ENCODE measurements at places on chromosomes 12 and 14.

DNA sequence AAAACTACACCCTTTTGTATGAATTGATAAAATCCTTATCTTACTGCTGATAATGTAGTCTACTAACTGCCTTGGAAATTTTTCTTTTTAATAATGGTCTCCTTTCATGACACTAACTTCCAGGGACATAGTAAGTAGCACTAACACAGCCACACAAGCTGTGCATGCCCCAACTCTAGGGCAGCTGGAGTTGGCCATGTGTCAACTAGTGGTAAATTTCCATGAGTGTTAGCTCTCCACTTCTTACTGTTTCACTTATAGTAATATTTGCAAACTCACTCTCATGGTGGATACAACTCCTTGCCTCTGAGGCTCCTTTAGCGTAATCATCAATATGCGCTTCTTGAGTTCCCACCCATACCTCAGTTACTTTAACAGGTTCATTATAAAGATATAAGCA, 38.0 kb downstream of the LGR5 start:
- DNase-seq = no peak

DNA sequence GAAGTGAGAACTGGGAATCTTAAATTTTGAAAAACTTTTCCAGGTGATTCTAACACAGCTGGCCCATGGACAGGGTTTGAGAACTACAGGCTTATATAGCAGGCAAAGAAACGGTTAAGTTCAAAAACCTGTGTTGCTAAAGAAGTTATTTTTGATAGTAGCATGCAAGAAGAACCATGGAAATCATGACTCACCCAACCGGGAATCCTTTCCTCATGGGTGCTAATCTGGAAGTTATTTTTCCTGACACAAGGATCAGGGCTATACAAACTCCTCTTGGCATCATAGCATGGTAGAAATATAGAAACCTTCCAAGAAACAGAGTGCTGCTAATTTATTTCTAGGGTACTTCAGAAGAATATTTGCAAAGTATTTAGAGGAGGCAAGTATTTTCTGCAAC, 588.7 kb downstream of the CCER1 start:
- no peak for DNase-seq

DNA sequence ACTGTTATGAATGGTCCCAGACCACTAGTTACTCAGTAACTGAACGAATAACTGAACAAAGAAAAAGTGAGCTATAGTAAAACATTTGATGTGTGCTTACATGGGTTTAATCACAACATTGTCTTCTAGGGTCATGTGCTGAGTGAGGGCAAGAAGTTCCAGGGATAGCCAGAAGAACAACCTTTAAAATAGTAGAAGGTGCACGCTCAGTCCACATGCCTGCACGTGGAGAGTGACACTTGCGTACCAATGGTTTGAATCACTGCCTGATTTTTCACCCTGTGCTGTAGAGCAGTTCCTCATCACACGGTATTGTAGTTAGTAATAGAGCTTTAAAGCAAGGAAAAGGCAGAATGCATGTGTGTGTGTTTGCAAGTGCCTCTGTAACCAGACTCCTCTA, 224.2 kb downstream of the EGLN3 start:
- DNase-seq = no peak

DNA sequence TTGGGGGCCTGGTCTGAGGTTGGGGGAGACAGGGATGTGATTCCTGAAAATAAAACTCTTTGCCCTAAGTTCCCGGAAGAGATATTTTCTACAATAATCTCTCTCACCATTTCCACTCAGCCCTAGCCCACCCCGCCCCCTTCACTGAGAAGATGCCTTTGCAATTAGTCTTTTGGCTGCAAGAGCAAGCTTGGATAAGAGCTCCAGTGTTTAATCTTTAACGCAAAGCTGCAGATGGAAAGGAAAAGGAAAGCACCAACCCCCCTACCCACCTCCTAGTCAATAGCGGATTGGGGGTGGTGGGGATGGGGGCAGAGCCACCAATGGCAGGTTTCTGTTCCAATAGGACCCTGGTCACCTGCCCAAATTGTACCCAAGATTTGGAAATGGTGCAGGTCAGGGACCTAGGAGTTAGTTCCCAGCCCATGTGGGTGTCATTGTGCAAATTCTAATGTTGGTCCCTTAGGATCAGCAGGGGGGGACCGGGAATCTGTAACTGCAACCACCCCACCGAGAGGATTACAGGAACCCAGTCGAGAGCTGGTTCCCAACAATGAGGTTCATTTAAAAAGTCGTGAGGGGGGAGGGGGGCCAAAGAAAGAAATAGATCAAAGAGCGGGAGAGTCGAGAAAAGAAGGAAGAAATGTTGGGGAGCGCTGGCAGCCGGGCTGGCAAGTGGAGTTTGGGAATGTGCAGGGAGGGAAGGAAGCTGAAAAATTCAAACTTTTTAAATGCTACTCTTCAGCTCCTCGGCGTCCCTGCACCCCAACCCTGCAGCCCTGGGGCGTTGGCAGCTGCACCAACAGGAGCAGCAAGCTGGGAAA, 1.6 kb downstream of the ZFP36L1 start:
- no peak for DNase-seq

- DNase-seq = no peak
Measured at GRCh38 chr12:1373901-1374735, 220.3 kb downstream of the FBXL14 start.

DNA sequence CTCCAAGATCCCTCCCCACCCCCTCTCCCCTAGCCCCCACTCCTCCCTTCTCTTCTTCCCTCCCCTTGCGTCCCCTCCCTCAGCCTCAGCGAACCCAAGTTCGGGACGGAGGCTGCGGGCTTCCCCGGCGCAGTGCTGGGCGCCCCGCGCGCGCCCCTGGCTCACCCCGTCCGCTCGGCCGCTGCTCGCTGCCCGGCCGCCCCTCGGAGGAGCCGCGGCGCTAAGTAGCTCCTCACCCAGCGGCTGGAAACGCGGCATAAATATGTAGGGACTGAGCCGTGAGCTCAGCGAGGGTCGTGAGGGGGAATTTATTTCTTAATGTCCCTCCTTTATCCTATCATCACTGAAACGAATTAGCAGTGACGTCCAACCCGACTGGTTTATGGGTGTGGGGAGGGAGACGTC, at the start of gene NOS1:
TSS of gene NOS1 (minus strand) at position 280 of the 405 bp plus-strand sequence. CDS start 30,557 bp downstream, outside the sequence.
- DNase-seq = no peak

DNA sequence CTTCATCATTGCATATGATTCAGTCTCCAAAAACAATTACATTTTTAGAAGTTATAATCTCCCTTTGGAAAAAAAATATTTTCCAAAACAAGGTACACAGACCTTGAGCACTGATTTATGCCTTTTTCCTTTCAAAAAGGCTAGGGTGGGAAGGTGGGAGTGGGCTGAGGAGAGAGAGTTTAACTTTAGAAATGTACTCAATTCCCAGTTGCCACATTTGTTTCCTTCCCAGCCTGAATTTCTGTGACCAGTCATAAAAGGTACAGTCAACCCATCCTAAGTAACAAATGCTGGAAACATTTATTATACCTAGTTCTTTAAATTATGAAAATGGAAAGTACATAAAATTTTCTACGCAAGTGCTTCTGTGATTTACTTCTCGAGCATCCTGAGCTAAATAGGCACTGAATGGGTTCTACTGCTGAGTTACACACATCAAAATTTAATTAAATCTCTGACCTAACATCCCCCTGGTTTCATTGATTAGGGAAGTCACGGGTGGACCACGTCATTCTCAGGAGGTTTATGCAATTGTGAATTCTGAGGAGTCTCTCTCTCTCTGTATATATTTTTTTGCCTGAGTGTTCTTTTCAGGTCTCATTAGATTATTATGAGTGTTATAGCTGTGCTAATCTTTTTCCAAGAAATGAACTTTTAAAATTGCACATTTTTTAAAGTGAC, 371.8 kb downstream of the BTG1 start:
- no peak for DNase-seq

DNA sequence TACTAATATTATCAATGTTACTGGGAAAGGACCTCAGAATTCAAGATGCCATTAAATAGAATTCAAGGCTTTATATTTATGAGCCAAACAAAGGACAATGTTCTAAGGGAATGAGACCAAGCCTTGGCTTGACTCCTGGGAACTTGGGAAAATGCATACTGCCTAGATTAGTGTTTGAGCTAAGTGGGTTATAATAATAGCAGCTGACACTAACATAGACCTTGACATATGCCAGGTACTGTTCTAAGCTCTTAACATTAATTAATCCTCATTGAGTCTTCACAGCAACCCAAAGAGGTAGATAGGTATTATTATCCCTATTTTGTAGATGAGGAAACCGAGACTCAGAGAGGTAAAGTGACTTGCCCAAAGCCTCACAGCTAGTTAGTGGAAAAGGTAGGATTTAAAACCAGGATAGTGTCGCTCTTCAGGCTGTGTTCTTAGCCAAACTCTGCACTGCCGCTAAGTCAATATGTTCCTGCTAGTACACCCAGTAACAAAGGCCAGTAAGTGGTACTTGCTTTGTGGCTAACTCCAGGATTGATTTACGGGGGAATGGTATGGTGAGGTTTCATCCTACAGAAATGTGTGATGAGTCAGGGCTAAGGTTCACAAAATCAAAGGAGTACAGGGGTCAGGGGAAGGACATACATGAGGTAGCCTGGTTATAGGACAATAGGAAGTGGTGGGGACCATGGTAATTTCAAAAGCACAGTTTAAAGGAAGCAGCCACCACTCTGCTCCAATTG, 35.8 kb upstream of the PRKAB1 start:
- no peak for DNase-seq

DNA sequence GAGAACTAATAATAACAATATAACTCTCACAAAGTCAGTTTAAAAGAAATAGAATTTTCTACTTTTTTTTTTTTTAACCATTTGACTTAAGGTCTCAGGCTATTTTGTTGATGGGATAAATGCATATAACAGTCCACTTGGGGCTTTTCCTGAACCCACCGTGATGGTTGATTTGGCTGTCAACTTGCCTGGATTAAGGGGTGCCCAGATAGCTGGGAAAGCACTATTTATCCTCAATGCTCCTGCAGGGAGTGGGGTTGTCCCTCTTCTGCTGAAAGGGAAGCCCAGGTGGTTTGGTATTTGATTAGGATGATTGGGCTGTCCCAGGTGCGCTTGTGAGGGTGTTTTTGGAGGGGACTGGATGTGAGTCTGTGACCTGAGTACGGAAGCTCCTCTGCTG, 114.9 kb downstream of the AACS start:
- DNase-seq = no peak

DNA sequence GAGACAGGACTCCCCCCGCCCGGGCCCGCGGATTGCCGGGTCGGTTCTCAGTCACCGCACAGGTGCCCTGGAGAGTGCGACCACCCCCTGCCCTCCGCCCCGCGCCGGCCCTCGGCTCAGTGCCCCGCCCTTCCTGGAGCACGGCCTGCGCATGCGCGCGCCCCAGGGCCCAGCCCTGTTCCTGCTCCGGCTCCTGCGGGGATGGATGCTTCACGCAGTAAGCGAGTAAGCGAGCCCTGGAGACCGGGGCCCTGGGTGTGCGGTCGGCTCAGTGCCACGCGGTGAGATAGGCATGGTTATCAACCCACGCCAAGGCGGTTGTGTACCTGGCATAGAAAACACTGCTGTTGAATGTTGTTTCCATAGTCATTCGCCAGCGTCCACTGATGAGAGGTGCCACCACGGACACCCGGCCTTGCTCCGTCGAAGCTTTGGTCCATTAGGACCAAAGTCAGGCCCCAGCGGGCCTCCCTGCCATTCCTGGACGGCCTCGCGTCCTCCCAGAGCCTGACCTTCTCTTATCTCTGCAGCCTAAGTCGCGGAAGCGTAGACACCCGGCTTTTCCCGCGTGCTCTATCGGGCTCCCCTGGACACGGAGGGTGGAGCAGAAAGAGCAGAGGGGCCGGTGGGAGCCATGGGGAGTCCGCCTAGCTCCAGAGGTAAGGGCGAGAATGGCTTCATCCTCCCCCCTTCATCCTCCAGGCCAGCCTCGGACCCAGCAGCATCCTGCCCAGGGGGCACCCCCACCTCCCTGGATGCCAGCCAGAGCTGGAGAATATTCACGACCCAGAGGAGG, 90.6 kb downstream of the PAPOLA start:
- peak; percentile 69 for DNase-seq

DNA sequence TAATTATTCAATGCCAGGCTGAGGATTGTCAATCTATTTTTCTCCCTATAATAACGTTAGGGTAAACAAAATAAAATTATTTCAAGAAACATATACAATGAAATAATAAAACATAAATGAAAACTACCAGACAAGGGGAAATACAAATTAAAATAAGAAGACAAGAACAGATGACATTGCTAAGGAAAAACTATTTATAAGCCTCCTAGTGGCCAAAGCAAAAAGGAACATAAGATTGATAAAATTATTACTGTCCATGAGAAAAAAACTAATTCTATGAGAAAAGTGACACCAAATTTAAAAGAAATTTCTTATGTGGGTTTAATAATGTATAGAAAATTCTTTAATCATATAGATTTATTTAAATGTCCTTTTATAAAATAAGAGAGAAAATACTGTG, 294.7 kb downstream of the TTC6 start:
- no peak for DNase-seq

GRCh38 chr12:39815746-39816145, 196.1 kb upstream of the ABCD2 start:
- no peak for DNase-seq

DNA sequence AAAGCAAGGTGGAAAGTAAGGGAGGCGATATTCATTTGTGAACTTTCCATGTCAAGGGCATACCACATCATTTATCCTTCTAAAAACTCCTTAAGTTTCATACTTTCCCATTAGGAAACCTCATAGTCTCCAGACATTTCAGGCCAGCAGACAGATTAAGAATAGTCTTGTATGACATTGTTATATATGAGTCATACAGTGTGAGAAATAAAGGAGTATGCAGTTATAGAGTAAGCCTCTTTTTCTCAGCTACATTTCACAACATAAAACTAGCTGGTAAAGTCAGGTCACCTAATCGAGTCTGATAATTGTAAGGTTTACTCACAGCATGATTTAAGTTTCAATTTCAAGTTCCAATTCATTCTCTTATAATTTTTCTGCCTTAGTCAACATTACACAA, 164.3 kb downstream of the GRIP1 start:
- DNase-seq = no peak

DNA sequence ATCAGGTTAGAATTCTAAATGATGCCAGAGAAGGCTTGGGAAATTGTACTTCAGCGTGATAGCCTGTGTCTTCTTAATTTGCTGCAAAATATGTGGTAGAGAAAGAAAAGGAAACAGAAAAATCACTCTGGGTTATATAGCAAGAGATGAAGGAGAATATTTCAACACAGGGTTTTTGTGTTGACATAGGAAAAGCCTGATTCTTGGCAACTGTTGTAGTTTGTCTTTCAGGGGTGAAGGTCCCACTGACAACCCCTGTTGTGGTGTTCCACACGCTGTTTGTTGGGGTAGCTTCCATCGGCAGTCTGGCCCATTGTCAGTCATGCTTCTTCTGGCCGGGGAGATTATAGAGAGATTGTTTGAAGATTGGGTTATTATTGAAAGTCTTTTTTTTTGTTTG, 13.8 kb upstream of the SLCO1C1 start:
- no peak for DNase-seq

GRCh38 chr12:32002848-32003493, 43.8 kb downstream of the RESF1 start:
- DNase-seq = no peak

All from activated CD4-positive, alpha-beta T cell treated with anti-CD3 and anti-CD28 coated beads, Interleukin-2, amount 10 ng/mL, durations not matched to agents 7 days and 5 days (primary cell).